A172 (cell line): ENCODE measurements at places on chromosomes 4 and X.

- no peak for DNase-seq
Observed at GRCh38 chrX:141133272-141133671, 43.7 kb downstream of the LDOC1 start.

DNA sequence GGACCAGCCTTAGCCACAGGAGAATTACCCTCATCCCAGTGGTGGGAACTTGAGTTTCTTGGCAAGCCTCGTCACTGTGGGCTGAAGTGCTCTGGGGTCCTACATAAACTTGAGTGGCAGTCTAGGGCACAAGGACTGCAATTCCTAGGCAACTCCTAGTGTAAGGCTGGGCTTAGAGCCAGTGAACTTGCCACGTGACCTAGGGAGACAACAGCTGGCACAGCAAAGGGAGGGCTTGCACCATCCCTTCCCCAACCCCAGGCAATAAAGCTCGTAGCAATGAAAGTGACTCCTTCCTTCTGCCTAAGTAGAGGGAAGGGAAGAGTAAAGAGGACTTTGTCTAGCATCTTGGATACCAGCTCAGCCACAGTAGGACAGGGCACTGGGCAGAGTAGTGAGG is 81.8 kb downstream of the TEX11 start:
- DNase-seq = no peak

DNA sequence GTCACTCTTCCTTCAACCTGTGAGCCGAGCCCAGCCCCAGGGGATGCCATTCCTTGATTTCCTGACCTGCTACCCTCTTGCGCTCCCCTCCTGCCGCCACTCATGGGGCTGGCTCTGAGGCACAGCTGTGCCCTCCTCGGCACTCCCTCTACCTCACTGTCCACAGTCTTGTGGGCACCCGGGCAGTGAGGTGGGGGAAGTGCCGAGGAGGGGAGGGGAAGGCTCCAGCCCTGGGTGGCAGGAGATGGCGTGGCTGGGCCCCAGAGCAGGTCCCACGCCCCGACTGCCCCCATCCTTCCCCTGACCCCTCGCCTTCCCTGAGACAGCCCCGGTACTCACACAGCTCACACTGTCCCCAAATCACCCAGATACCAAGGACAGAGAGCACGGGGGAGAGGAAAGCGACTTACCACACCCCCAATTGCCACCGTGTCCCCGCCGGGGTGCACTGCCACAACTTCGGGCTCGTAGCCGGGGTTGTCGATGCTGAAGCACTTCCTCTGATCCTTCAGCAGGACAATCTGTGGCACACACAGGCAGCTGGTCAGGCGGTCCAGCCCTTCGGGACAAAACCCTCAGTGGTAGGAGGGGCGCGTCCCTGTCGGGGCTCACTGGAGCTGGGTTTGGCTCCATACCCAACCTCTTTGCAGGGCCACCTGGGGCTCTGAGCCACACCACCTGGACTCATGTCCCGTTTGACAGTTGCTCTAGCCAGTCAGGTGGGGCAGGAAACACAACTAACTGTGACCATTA is 37.9 kb downstream of the WDR1 start:
- DNase-seq = no peak

DNA sequence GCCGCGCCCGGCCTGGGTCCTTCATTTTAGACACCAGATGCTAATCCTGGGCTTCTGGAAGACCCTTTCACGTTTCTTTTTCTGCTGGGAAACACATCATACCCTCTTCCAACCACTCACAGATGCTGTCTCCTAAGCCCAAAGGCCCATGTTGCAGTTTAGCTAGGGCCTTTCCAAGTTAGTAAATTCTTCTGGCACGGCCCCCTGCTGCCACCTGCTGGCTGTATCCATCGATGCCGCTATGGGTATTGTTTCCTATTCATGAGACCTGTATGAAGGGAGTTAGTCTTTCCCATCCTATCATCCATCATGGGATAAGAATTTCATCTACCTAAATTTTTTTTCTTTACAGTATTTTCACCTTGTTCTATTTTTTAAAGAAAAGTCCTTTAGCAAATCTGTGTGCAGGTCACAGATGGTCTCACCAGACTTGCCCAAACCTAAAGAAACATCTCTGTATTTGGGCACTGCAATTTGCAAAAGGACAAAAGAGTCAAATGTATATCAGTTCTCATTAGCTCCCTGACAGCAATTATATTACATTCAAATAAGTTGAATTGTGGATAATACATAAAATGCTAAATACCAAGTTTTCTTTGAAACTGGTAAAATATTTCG is 37.8 kb upstream of the SLC9A7 start:
- DNase-seq = peak; percentile 77

DNA sequence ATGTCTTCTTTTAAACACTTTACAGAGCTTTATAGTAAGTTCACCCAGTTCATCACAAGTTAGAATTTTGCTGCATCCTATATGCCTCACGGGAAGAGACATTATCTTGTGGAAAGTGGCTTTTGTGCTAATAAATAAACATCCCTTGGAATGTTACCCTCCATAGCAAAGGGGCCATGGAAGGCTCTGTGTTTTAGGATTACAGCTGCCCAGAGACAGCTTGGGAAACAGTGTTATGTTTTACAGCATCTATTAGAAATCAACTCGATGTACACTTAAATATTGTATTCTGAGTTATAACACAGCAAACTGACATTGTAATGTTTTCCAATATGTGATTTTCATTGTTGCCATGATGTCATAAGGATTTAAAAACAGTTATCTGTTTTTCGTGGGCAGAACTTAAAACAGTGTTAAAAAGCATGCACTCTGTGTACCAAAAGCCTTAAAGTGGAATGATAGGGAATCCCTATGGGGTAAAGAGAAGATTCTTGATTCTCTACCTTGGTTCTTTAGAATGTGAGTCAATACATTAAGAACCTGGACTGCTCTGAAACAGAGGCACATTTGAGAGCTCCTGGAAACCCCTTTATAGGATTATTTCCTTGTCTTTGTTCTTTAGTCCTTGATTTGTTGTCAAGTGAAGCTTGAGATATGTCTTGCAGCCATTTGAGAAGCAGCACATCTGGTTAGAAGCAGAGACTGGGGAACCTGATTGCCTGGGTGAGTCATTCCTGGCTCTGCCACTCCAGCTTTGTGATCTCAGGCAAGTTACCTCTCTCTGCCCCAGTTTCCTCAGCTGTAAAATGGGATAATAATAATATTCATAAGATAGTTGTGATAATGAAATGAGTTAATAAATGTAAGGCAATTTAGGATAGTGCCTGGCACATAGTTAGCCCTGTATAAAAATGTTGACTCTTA is 41.6 kb downstream of the ARHGAP10 start:
- peak; percentile 22 for DNase-seq

- DNase-seq = peak; percentile 39
Observed at GRCh38 chr4:41448934-41449333, 89.0 kb upstream of the LIMCH1 start.

- DNase-seq = peak; percentile 93
Observed at GRCh38 chr4:17494258-17495190, 17.4 kb downstream of the QDPR start.

DNA sequence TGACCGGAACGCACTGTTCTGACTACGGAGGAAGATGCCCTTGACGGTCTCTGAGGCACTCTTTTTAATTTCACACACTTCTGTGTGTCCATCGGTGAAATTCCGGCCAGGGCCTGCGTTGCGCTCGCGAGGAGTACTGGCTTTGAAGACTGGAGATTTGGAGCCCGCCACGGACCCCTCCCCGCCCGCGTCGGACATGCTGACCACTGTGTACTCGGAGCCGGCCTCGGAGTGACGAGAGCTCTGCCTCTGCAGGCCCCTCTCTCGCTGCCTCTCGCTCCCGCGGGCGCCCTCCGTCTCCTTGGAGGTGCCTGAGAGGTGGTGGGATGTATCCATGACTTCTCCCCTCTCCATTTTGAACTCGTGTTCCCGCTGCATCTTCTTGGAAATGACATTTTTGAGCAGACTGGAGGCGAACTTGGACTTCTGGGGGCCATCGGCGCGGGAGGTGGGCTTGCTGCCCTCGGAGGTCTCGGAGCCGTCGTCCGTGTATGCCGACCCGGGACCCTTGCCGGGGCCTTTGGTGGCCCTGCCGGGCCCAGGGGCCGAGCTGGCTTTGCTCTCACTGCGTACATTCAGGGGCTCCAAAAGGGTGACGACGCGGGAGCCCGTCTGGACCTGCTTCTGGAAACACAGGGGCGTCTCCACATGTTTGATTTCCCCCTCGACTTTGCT is 5.7 kb downstream of the C4orf54 start:
- DNase-seq = no peak

DNA sequence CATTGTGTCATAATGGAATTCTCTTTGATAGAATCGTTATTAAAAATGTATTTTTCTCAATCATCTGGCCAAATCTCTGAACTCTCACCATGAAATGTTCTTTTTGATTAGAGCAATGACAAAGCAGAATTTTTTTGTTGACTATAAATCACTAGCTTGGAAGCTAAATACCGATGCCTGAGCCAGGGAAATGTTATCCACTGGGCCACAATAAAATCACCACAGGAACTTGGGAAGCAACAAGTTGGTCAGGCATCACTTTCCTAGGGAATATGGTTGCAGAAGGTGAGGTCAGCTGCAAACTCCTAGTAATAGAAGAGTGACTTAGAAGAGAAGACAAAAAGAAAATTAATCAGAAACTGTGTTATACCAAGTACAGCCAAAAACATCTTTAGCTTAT is 60.6 kb upstream of the CFAP47 start:
- peak; percentile 21 for DNase-seq

DNA sequence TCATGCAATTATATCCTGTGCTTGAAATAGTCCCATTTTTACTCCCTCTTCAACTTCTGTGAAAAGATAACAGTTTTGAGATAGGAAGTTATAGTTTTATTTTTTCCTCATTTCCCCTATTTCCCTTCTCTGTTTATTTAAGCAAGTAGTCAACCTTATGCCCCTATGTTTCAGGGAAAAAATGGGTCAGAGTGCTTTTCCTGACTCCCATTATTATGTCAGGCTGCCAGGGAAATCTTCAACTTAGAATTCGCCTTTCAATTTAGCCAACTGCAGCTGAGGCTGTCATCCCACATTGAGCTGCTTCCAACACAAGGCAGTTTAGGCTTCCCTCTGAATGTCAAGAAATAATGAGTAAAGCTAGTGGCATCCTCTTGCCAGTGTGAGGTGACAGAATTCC is 42.3 kb downstream of the NXT2 start:
- DNase-seq = no peak

GRCh38 chr4:7194251-7195140 is 2.2 kb downstream of the SORCS2 start:
- no peak for DNase-seq

- no peak for DNase-seq
Observed at GRCh38 chr4:32042486-32043247, 1322.5 kb downstream of the PCDH7 start.

DNA sequence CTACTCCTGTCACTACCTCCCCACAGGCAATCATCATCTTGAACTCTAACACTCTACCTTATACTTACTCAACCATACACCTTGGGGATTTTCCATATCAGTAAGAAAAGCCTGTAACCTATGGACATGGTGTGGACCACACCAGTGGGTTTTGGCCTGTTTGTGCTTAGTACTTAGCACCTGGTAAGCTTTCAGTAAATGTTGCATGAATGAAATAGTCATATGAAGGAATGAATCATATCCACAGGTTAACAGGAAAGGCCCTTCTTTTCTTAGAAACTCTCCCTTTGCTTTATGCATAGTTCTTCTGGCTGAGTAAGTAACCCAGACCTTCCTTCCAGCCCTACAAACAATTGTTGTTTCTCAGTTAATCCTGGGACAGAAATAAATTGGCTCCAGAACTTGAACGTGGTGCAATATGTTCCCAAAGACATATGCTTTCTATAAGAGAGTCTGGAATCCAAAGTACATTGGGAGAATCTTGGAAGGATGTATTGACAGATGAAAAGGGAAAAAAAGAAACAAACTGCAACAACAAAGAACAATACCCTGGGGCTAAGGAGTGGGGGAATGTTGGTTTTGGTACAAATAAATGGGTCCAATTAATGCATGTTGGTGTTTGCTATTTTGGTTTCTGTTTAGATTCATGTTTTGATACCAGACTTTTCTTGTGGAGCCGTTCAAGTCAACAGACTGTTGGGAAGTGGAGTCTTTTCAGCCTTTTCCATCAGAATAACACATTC is 27.8 kb downstream of the RASL11B start:
- DNase-seq = no peak

- DNase-seq = no peak
Observed at GRCh38 chr4:37922328-37922727, 31.4 kb downstream of the TBC1D1 start.

DNA sequence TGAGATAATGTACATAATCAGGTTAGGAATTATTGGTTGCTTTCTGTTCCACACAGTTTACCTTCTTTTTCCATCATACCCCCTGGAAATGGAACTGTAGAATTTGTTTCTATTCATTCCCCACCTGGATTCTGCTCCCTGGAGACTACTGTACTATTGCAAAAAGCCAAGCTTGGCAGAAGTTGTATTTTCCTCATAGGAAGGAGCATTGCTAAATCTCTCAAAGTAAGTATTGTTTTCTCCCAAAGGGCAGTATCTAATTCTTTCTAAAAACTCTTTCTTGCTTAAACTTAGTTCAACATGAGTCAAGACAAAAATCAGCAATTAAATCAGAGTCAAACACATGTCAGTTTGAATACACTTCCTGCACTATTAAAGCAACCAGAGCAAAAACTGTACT is 136.2 kb downstream of the CDS1 start:
- DNase-seq = no peak

DNA sequence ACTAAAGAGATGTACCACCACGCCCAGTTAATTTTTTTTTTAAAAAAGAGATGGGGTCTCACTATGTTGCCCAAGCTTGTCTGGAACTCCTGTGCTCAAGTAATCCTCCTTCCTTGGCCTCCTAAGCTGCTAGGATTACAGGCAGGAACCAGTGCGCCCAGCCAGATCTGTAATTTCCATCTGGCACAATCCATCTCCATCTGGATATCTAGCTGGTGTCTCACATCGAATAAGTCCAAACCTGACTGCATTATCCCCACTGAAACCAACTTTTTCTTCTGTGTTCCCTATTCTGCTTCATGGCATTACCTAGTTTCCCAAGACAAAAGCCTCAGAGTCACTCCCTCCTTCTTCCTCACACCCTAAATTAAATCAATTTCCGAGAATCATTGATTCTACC is 125.8 kb upstream of the TEX13C start:
- no peak for DNase-seq

DNA sequence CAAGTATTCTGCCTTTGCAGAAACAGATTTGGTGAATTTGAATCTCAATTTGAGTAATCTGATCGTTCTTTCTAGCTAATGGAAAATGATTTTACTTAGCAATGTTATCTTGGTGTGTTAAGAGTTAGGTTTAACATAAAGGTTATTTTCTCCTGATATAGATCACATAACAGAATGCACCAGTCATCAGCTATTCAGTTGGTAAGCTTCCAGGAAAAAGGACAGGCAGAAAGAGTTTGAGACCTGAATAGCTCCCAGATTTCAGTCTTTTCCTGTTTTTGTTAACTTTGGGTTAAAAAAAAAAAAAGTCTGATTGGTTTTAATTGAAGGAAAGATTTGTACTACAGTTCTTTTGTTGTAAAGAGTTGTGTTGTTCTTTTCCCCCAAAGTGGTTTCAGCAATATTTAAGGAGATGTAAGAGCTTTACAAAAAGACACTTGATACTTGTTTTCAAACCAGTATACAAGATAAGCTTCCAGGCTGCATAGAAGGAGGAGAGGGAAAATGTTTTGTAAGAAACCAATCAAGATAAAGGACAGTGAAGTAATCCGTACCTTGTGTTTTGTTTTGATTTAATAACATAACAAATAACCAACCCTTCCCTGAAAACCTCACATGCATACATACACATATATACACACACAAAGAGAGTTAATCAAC is 15.3 kb downstream of the PLP1 start:
- no peak for DNase-seq

- DNase-seq = no peak
Observed at GRCh38 chr4:80386281-80386886, 50.9 kb downstream of the CFAP299 start.

- no peak for DNase-seq
Observed at GRCh38 chr4:2591189-2591588, 54.7 kb downstream of the FAM193A start.
